Left ventricle myocardium inferior (tissue), 1 donor: ENCODE measurements at places on chromosomes 2 and 18. TPM values are rescaled to one million over a fixed set of nuclear protein-coding genes. Genes with fewer than 3 reads are reported as not detected.

TEX51 gene
- not detected for total RNA-seq

IWS1 gene
- total RNA-seq = 59.8 TPM

IMP4 gene
- 57.2 TPM for total RNA-seq

DNA sequence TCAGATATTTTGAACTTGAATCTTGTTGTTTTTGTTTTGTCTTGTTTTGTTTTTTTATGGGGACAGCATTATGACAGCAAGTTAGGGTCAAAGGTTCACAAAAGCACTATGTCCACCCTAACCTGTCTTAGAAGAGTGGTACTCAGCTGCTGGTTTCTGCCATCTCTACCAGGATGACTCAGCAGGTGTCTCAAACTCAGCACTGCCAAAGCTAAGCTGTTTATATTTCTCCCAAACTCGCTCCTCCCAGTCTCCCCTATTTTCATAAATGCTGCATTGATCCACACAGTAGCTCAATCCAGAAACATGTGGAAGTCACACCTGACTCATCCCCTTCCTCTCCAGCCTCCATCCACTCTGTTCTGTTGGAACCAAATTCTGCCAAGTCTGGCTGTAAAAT is 134.9 kb downstream of the ZBTB7C start:
- H3K4me1 ChIP-seq = no peaks in the 10 kb centered on the region
- no peak overlapping the region for H3K4me3 ChIP-seq
- H3K27me3 ChIP-seq = no peaks in the 10 kb centered on the region
- H3K36me3 ChIP-seq = no peaks in the 10 kb centered on the region

- DNase-seq = no peak
- no peaks in the 10 kb centered on the region for H3K27me3 ChIP-seq
- no peaks in the 10 kb centered on the region for H3K36me3 ChIP-seq
- no peak overlapping the region for H3K27ac ChIP-seq
- H3K4me1 ChIP-seq = no peaks in the 10 kb centered on the region
Observed at GRCh38 chr18:2414235-2414634, 157.1 kb downstream of the METTL4 start.

- no peak for DNase-seq
- peaks cover 3% of the 10 kb centered on the region for H3K4me1 ChIP-seq
- H3K27me3 ChIP-seq = peaks cover under 1% of the 10 kb centered on the region
- no peak overlapping the region for H3K4me3 ChIP-seq
Observed at GRCh38 chr2:191641609-191642008, 36.3 kb upstream of the NABP1 start.

- no peaks in the 10 kb centered on the region for H3K36me3 ChIP-seq
- H3K4me3 ChIP-seq = no peak overlapping the region
- no peaks in the 10 kb centered on the region for H3K27me3 ChIP-seq
- H3K4me1 ChIP-seq = peaks cover 11% of the 10 kb centered on the region
- no peak for DNase-seq
Observed at GRCh38 chr2:216652566-216652965, 19.3 kb downstream of the IGFBP2 start.

GRCh38 chr2:96838345-96839292 is 5.2 kb downstream of the ANKRD23 start:
- no peak overlapping the region for H3K27ac ChIP-seq
- DNase-seq = no peak
- peaks cover 31% of the 10 kb centered on the region for H3K36me3 ChIP-seq

- no peak overlapping the region for H3K4me3 ChIP-seq
- no peaks in the 10 kb centered on the region for H3K4me1 ChIP-seq
- peak; percentile 21 for DNase-seq
- H3K27ac ChIP-seq = no peak overlapping the region
Observed at GRCh38 chr2:112692495-112692911, 28.3 kb upstream of the NT5DC4 start.
